ENCODE measurements at places on chromosomes 13 and 19. TPM values are rescaled to one million over a fixed set of nuclear protein-coding genes. Genes with fewer than 3 reads are reported as not detected.

- no peak for DNase-seq
Measured at GRCh38 chr13:75651013-75651412, 14.9 kb downstream of the LMO7 start.

DNA sequence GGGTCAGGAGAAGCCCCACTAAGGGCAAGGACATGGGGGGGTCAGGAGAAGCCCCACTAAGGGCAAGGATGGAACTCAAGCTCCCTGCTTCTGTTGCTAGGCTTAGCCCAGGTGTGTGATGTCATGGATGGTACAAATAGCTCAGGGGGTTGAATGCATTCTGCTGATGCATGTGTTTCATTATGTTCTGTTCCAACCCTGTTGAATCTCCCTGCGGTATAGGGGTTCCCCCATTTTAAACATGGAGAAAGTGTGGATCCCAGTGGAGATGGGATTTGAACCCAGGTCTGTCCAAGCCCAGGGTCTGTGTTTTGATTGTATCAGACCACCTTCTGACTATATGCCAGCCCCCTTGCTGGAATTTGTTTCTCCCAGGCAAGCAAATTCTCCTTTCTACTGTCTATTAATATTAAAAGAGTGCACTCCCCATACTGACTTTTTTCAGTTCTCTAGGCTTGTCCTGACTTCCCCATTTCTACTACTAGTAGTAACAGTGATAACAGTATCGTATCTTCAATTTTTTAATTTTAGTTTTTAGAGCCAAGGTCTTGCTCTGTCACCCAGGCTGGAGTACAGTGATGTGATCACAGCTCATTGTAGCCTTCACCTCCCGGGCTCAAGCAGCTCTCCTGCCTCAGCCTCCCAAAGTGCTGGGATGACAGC is 6.7 kb downstream of the ZNF865 start:
- no peak for DNase-seq

Gene MIR17HG
- 14.5 TPM for total RNA-seq

- no peak for DNase-seq
Measured at GRCh38 chr19:40872209-40872608, 9.8 kb downstream of the CYP2A7 start.

- DNase-seq, result peak; percentile 60
Measured at GRCh38 chr19:46746281-46747057, at the start of gene STRN4. TSS of gene STRN4 (minus strand) at chr19:46746450. CDS start at chr19:46746430, 20 bp downstream.

- DNase-seq, result no peak
Measured at GRCh38 chr19:46435009-46435408, 6.3 kb upstream of the PNMA8C start.

GRCh38 chr19:17522988-17523872 is 11.8 kb downstream of the PGLS start:
- no peak for DNase-seq

- DNase-seq, result peak; percentile 50
Measured at GRCh38 chr19:7292950-7293761, 1.1 kb downstream of the INSR start.

DNA sequence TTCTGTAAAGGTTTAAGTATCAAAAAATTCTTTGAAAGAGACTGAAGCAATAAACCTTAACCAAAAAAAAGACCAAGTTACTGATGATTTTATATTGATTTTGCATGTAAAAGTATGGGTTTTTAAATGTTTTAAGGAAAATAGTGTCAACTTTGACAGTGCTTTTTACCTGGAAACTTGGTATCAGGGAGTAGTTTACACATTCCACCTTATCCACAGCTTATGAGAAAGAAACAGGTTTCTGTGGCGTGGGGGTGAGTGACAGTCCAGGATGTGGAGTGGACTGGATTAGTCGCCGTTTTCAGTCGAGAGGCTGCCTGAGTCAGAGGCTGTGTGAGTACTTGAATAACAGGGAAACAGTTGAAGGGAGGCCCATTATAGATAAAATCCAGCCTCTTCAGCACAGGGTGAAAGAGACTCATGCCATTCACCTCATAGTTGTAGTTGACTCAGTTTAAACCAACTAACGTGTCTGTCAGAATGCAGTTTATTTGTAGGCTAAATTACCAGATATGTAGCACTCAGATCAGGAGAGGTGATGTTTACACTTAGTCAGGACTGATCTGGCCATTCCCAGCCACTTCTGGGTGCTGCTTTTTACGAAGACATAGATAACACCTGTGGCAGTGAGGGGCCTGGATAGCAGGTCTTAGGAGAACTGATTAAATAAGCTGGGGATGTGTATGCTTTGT is 595 bp upstream of the GPR183 start:
- no peak for DNase-seq

Gene LENG1
- total RNA-seq, result 3.7 TPM

Gene FGF22
- total RNA-seq, result 1.5 TPM

Gene PRR19
- 1.6 TPM for total RNA-seq

DNA sequence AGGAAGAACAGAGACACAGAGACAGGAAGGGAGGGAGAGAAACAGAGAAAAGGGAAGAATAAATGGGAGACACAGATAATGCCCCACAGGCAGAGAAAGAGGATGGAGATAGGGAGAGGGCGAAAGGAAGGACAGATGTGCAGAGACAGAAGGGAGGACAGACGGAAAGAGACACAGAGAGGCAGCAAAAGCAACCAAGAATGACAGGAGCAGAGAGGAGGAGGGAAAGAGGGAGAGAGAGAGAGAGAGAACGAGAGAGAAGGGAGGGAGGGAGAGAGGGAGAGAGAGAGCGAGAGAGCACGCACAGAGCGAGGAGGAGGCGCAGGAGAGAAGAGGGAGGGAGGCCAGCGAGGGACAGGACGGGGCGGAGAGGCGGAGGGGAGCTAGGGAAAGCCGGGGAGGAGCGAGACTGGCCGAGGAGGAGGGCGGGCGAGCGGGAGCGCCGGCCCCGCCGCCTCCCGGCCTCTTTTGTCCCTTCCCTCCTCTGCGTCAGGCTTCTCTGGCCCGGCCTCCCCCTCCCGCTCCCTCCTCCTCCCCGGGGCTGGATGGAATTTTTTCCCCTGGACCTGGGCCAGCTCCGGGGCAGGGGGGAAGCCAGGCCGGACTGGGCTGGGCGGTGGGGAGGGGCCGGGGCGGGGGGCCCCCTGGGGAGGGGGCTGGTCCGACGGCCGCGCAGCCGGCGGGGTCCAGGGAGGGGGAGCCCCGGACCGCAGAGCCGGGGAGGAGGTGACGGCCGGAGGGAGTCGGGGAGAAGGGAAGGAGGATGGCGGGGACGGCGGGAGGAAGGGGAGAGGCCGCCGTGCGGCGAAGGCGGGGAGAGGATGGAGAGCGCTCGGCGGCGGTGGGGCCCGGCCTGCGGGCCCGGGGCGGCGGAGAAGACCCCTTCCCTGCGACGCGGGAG is 4.2 kb upstream of the SPACA6 start:
- DNase-seq, result peak; percentile 83

Gene IGSF23
- total RNA-seq, result not detected

Gene SIRT2
- 91.3 TPM for total RNA-seq

- DNase-seq, result no peak
Measured at GRCh38 chr13:113169277-113170272, 11.1 kb downstream of the PROZ start.

GRCh38 chr13:44107357-44108121 is 227.8 kb downstream of the LACC1 start:
- DNase-seq, result no peak

Gene ZNF729
- not detected for total RNA-seq

Gene ZFR2
- total RNA-seq, result 8.9 TPM

Gene GJB6
- not detected for total RNA-seq

Gene SIGLEC14
- total RNA-seq, result not detected

DNA sequence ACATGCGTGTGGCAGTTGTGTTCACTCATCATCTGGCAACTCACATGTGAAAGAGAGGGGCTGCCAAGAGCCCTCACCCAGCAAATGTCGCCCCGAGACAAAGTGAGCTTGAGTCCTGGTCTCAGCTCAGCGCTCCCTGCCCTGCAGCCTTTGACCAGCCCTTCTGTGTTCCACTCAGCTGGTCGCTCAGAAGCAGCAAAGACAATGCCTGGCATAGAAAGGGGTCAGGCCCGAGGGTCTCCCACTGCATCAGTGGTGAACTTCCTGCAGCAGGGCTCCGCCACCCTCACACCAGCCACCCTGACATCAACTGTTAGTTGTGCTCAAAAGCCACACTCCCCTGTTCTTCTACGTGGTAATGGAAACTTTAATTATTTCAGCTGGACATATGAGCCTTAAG is 68.0 kb downstream of the SLC7A1 start:
- no peak for DNase-seq

DNA sequence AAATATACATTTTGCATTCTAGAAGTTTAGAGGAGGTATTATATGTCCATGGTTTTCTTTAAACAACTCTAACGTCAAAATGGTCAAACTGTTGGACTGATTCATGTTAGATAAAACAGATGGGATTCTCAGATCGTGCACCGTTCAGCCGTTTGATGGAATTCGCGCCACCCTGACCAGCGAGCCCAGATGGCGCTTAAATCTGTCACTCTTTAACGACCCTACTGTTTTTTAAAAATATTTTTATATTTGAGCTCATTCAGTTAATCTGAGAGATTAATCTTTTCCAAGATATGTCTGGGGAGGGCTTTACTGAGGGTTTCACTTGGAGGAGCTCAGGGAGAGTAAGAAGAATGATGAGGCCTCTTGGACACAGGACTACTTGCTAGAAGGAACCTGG is 164.4 kb downstream of the TM9SF2 start:
- DNase-seq, result no peak
